ENCODE measurements at places on chromosomes 6 and 20. TPM values are rescaled to one million over a fixed set of nuclear protein-coding genes. Genes with fewer than 3 reads are reported as not detected.
A peak's percentile ranks its signal among the peaks of the same experiment; 100 is the strongest.

DNA sequence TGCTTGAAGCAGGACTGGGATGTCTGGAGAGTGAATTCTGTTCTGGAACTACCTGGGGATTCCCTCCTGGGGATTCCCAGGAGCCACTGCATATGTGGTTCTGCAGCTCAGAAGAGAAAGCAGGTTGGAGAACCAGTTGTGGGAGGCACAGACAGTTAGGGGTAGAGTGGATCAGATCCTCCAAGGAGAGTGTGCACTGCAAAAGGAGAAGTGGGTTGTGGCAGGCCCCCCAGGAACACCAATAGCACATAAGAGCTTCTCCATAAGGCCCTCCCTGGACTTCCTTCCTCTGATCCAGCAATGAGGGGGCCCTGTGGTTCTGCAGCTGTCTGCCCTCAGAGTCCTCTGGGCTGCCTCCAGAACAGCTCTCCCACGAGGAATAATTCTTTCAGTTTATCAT, 369.2 kb upstream of the CNR1 start:
- peak; percentile 32 for DNase-seq

DNA sequence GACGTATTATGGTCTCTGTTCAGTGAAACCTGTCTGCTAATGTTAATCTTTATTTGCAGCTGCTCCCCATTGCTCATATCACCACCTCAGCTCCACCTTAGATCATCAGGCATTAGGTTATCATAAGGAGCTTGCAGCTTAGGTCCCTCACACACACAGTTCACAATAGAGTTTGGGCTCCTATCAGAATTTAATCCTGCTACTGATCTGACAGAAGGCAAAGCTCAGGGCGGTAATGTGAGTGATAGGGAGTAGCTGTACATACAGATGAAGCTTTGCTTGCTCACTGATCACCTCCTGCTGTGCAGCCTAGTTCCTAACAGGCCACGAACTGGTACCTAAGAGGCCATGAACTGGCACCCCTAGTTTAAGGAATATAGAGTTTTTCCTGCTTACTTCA, 989.7 kb downstream of the EYS start:
- DNase-seq, result no peak

GRCh38 chr6:1624058-1624850, 14.5 kb downstream of the FOXC1 start:
- DNase-seq, result no peak

DNA sequence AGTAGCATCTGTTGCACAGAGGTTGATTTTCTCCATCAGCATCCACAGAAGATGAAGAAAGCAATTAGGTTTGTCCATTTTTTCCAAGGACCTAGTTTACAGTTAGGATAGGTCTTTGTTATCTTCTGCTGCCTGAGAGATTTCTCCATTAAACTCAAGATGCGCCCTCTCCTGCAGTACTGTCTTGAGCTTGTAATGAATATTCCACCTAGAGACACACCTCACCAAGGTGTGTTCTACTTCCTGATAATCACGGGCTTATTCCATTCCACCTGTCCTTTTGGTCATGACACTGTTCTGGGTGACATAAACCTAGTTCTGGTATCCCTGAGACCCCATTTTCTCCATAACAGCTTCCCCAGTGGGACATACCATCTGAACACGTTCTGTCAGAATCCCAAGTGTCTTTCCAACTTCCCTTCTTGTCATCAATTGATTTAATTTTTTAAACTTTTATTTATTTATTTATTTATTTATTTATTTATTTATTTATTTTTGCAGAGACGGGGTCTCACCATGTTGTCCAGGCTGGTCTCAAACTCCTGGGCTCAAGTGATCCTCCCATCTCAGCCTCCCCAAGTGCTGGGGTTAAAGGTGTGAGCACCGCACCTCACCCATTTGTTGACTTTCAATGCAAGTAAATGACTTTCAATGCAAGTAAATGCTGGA, 75.6 kb upstream of the HS3ST5 start:
- no peak for DNase-seq

DNA sequence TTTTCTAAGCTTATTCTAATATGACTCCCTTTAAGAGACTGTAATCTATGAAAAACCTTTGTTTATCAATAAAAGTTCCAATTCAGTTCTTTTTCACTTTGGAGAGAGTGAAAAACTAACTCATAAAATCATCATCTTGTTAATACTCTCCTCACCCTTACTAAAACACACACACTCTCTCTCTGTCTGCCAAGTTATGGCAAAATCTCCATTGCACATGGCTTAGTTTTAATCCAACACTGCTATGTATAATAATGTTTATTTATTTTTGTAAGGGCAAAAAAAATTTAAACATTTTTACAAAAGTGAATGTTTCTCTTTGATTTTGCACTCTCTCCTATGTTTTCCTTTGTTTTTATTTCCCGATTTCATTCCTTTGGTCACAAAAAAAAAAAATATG, 253.2 kb downstream of the BMP7 start:
- no peak for DNase-seq

DNA sequence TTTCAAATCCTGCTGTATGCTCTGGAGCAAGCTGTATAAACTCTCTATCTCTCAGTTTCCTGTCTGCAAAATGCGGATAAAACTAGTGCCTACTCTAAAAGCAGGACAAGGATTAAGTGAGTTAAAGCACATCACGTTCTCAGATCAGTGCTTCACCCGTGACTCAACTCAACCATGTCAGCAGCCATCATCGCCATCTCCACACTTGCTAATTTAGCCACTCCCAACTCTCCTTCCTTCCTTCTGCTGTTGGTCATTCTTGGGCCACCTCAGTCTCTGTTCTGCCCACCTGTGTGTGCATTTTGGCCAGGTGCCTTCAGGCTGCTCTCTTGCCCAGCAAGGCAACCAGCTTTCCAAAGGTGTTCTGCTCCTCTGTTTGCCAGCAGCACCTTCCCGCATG, 260.0 kb upstream of the CDYL start:
- no peak for DNase-seq

DNA sequence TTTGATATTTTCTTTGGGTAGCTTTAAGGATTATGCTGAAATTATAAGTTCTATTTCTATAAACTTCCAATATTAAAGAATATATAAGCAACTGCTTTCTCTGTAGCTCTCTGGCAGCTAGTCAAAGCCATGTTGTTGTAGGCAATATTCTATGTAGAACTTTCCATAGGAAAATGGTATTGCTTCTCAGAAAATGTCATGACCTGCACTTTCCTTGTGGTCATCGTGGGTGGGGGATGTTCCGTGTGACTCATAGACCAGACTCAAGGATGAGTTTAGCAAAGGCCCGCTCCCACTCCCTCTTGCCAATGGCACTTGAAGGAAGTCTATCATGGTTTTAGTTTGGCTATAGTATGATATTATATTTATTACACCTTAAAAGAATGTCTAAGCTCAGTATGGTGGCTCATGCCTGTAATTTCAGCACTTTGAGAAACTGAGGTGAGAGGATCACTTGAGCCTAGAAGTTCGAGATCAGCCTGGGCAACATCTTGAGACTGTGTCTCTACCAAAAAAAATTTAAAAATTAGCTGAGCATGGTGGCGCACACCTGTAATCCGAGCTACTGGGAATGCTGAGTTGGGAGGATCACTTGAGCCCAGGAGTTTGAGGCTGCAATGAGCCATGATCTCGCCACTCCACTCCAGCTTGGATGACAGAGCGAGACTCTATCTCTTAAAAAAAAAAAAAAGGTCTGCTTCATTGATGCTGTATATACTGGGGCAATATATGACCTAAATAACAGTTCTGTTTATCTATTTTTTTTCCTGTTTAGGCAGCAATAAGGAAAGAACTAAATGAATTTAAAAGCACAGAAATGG, 36.6 kb upstream of the LTV1 start:
- DNase-seq, result no peak

Gene ZC2HC1B
- not detected for total RNA-seq

DNA sequence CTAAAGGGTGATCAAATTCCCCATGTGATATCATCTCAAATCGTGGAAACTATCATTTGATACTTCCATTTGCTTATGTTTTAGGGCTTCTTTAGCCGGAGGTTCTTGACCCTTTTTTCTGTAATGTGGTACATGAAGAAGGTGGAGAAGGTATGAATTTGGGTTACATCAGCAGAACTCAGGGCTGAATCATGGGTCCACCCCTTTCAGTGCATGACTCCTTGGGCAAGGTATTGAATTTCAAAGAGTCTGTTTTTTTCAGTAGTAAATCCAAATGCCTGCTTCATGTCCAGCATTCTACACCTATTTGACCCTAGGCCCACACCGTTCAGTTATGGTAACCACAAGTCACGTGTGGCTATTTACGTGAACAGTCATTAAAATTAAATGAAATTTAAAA, 30.6 kb upstream of the QKI start:
- no peak for DNase-seq

Gene HLA-DQB1
- not detected for total RNA-seq

GRCh38 chr6:1424306-1424927, 35.0 kb downstream of the FOXF2 start:
- DNase-seq, result no peak

Gene BNIP5
- total RNA-seq, result not detected

GRCh38 chr20:63553251-63553932, 567 bp upstream of the FNDC11 start:
- peak; percentile 91 for DNase-seq

DNA sequence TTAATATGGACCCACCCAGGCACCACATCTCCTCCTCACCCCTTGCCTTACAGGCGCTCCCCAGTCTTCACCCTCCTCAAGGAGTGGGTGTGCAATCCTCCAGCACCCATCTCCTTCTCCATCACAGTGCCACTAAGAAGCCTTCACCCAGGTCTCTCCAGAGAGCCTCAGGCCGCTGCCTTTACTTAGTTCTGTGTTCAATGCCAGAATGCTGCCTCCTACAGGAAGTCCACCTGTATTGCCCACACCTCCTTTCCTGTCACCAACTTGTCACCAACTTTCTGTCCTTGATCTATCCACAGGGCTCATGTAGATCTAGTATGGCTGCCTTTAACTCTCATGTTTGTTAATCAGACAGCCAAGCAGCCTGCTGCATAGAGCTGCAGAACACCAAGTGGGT, 586 bp upstream of the LST1 start:
- no peak for DNase-seq

DNA sequence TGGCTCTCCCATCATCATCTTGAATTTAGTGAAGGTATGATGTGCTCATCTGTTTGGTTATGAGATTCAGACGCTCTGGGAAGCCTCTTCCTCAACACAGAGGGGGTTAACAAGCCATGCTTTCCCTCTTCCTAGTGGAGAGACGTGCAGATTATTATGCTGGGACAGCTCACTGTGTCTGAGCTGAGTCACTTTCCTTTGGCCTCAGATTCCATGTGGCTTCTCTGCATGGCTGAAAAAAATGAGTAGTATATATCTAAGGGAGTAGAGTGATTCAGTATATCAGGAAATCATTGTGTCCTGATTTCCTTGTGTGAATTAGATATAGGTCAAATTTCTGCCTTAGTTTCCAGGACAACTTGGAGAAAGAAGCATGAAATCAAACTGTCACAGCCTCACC, 52.6 kb downstream of the FIG4 start:
- no peak for DNase-seq

DNA sequence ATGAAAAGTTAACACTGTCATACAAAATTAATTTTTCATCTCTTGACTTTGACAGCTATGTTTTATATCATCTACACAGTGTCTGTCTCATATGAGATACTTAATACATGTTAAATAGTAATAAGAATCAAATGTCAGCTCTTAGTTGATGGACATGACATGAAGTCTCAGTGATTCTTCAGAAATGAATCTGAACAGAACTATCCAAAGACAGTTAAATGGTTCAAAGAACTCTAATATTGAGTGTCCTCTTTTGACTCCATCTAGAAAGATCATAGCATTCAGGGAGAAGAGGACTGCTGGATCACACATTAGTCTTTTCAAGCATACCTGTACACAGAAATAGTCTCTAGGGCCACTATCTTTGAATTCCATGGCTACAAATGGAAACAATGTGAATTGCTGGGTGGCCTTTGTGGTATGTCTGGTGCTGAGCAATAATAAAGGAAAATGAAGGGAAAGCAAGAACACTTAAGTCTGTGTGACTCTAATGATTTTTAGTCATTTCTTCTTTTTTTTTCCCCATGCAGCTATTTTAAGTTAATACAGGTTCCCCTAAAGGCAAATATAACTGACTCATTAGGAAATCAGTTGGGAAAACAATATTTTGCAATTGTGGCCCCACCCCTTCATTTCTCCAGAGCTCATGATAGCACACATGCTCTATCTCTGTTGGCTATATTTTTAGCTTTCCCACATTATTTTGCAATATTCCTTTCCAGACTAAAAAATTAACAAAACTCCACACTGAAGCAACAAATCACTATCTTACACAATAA, 367.5 kb downstream of the GRIK2 start:
- no peak for DNase-seq

Gene PNISR
- total RNA-seq, result 96.5 TPM

DNA sequence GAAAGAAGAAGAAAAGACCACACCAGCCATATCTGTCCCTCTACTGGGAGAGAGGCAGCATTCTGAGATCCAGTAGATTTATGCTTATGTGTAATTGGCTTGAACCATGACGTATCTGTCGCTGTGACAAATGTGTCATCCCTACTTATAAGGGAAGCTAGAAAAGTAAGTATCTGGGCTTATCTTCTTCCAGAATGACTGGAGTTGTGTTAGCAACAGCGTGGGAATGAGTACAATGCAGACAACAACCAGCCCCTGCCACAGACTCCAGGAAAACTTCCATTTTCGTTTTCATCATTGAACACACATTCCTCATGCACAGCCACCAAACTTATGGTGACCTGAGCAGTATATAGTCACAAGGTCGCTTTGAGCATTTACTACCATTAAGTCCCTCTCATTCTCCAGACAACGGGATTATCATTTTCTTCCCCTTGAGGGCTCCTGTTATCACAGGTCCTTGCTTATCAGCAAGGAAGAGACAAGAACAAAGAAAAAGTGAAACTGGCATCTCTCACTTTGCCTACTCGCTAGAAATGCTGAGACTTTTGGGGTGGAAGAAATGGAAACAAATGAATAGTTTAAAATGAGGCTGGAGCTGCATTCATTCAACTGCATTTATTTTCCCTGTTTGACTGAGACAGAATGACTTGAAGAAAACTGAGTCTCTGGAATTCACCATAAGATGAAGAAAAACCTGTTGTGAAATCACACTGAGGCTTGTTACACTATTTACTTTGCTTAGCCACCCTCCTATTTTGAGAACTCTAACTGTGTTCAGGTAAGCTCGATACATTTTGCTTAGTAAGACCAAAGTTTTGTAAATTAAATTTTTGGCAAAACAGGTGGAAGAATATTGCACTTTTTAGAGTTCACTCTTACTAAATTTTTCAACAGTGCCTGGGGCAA, 149.3 kb upstream of the FOXQ1 start:
- no peak for DNase-seq

Gene POU5F1
- total RNA-seq, result not detected

GRCh38 chr20:19934792-19935491, 82.2 kb upstream of the NAA20 start:
- DNase-seq, result no peak

DNA sequence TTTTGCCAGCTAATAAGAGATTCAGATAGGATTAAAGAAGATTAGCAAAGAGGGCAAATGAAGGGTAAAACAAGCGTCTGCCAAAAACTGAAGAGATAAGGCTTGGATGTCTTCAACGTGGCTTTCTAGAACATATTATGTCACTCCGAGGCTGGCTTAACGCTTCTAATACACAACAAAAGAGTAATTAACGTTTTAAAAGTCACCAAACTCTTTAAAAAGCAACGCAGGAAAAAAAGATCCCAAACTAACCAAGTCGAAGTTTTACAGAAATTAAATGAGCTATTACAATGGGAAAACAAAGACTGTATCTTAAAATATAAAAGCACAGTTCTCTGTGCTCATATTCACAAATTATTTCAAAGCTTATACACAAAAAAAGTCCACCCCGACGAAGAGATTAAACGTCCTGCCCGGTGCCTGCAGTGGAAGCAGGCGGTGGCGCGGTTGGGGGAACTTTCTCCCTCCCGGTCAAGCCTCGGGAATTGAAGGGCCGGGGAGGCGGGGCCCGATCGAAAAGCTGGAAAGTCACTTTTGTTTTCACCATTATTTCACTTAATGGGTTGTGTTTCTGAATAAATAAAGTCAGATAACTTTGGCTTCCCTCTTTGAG, 1.2 kb downstream of the MAK start:
- no peak for DNase-seq
